Stimulated activated CD8-positive, alpha-beta memory T cell treated with anti-CD3 and anti-CD28 coated beads, Interleukin-4, amount 100 ng/mL, for 4 hours (primary cell): ENCODE measurements at places on chromosomes 12 and 14.
A peak's percentile ranks its signal among the peaks of the same experiment; 100 is the strongest.

- DNase-seq, result no peak
These were observed 26.4 kb downstream of the SPIC start for GRCh38 chr12:101501410-101501995.

DNA sequence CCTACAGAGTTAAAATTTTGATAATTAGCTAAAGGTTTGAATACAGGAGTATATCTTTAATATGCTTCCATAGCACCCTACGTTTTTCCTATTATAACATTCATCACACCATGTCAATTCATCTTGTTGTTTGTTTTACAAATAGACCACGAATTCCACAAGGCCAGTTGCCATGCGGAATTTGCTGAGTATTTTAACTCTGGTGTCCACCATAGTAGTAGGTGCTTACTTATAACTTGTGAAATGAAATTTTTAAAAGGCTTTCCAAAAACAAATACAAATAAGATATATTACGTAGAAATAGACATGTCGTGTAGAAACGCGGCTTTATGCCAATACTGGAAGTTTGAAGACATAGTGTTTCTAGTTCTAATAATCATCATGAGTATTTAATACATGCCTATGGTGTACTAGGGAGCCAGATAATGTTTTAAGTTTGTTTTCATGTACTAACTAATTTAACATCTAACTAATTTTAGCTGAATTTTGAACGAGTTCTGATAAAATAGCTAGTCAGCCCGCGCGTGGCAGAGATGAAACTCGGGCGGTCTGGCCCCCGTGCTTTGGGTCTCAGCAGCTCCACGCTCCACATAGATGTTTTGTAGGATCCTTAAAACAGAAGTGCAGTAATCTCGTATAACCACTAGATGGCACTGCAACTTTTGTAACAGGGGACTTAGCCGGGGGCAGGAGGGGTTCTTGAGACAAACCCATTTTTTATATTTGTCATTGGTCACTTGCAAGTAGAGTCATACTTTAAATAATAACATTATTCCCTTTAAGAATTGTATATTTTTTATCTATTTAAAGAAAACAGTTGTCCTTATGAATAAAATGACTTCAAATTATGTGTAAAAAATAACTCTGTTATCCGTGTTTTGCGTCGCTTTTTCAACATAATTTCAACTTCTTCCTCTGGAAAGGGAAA is 10.2 kb downstream of the CD69 start:
- peak; percentile 37 for DNase-seq

DNA sequence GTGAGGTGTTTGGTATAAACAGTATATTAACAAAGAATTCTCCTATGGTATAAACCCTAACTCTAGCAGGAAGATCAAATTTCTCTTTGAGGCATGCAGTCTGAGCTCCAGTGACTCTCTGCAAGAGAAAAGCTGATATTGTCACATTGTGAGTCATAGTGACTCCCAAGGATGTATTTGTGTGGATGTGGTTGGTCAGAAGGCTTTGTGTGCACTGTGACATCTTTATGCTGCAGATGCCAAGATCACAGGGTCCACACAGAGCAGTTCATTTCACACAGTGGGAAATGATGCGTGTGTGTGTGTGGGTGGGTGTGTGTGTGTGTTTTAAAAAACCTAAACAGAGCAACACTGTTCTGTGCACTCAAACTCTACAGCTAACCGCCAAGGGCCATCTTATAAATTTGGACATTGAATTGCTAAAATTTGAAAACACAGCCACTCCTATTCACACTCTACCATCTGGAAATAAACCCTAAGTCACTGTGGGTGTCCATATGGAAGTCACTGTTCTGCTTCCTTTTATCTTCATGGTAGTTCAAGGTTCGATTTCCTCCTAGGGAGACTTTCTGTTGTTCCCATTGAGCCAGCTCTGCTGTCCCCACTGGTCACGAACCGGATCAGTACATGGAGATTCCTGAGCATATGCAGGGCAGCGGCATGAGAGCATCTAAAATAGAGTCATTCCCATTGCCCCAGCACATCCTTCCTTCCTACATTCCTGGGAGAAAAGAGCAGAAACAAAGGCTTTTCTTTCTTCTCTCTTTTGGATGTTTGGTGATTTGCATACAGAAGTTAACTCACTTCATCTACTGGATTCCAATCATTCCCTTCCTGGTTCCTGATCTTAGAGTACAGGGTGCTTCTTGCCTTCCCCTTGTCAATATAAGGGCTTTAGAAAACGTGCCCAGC is 727.6 kb downstream of the DIO2 start:
- no peak for DNase-seq

DNA sequence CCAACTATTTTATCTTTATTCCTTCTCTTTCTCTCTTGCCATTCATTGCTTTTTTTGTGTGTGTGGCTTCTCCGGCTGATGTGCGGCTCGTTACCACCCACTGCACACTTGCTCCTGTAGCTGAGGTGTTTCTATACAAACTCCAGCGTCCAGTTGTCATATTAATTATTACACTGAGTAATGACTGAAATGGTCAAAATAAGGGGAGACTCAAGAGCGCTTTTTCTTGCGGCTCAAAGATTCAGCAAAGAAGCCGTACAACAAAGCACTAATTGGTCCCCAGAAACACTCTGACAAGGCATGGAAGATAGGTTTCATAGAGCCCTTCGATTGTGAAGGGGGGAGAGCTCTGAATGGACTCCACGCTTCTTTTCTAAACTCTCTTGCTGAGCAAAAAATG is 5.6 kb upstream of the ASCL1 start:
- DNase-seq, result no peak

DNA sequence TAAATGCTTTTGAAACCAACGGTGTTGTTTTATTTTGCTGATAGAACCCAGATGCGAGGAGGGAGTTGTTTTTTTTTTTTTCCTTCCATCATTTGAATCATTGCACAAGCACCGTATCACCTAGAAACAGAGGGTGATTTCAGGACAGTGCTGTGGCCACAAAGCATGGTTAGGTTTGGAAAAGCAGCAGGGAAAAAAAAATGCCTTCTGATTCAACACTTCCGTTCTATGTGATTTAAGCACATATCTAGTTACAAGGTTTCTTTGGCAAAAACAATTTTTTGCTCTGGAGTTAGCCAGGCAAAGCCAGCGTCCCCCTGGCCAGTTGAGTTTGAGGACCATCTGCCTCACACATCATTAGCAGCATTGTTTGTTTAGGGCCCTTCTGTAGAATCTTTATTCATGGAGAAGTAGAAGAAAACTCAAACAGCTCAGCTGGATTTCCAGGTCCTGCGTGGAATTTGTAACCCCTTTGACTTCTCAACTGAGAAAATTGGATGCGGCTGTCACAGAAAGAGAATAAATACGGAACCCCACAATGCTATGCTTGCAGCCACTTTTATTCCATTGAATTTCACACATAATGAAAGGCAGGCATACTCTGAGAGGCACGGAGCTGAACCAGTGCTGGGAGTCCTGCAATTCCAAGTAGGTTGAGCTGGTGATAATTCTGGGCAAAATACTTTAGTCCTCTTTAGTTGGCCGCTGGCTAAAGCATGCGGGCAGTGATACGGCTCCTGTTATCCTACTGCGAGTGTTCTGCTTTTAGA is 17.0 kb upstream of the WNT5B start:
- DNase-seq, result no peak

DNA sequence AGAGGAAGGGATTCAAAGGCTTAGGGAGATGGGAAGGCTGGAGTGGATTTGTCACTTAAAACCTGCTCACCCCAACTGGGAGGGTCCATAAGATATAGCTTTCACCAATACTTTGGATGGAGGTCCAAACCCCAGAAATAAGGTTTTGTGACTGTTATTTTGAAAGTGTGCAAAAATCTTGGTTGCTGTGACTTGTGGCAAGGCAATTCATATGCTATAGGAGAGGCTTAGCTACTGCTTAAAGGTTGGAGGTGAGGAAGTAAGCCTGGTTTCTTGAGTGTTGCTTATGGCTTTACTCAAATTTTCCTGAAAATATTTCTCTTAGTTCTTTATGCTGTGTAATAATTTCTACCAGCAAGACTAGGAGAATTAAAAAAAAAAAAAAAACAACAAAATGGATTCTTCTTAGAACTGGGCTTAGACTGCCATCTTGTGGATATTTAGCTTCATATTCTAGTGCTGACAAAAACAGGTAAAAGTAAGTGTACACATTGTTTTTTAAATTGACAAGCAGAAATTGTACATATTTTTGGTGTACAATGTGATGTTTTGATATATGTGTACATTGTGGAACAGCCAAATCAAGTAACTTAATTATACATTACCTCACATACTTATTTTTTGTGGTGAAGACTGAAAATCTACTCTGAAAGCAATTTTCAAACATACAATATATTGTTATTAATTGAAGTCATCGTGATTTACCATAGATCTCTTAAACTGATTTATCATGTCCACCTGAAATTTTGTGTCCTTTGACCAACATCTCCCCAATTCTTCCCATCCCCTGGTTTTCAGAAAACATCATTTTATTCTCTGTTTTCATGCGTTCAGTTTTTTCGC is 23.0 kb downstream of the PDE6H start:
- no peak for DNase-seq

DNA sequence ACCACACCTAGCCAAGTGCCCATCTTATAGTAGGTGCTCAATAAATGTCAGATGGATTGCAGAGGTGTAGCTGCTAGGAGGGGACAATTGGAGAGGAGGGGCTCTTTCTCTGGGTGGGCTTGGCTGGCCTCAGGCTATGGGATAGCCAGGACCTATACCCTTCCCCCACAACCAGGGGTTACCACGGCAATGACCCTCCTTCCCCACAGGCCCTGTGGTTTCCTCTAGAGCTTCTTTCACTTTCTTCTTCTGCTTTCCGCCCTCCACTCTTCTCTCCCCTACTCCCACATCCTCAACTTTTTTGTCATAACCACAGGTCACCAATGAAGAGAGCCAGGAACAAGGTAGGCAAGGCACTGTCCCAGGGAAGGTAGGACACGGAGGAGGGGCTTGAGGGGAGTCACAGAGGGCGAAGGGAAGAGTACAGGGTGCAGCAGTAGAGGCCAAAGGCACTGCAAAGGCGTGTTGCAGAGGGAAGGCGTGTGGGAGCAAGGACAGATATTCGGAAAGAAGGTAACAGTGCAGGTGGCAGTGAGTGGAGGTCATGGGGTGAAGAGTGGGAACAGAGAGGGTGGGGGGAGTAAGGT is 1.9 kb upstream of the ITGB7 start:
- no peak for DNase-seq

GRCh38 chr12:69578283-69578682 is 7.0 kb upstream of the CCT2 start:
- DNase-seq, result no peak

DNA sequence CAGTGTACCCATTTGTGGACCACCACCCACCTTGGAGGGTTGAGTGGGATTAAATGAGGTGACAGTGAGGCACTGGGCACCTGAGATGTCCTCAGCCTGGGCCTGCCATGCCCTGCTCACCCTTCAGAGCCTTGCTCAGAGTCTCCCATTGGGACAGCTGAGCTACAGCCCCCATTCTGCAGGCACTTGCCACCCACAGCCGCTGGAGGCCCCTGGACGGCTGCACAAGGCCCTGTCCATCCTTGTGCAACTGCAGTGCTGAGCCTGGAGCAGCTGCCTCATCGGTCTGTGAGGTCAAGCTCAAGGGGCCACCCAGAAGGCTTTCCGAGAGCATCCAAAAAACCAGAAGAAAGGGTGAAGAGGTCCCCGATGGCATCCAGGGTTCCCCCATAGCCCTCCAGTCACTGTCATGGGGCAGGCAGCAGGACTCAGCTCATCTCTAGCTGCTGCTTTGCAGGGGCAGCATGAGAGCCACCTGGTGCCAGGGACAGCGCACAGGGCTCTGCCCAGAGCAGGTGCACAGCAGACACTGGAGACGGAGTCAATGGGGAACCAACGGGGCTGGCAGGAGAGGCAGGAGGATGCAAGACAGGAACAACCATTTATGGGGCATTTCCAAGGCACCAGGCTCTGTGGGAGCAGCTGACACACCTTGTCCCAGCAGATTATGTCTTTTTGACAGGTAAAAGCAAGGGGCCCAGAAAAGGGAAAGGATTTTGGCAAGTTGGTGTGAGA is 84.6 kb downstream of the ARL6IP4 start:
- no peak for DNase-seq

DNA sequence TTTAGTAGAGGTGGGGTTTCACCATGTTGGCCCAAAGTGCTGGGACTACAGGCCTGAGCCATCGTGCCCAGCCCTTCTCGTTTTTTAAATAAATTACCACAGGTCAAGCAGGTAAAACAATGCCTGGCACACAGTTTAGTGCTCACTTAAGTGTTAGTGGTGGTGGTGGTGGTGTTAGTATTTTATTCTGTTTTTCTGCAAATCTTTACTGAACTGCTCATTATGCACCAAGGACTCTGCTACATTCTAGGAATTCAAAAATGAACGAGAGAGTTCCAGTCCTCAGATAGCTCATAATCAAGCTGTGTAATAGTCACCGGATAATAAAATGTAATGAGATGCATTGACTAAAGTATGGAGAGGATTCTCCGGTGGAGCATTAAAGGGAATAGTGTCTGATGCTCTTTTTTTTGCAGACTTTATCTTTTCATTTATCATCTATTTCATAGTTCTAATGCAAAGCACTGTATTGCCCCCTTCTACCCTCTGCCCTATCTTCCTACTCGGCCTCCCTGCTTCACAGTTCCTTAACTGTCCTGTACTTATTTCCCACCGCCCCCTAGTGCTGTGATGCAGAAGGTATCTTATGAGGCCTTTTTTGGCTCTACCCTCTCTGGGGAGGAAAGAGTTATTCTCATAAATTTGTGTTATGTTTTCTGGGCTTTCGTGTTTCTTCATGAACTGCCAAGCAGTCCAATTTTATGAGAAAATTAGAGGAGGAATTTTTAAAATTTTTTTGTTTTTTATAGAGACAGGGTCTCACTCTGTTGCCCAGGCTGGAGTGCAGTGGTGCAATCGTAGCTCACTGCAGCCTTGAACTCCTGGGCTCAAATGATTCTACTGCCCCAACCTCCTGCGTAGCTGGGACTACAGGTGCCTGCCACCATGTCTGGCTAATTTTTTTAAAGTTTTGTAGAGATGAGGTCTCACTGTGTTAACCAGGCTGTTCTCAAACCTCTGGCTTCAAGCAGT is 1.0 kb downstream of the ITFG2 start:
- no peak for DNase-seq

DNA sequence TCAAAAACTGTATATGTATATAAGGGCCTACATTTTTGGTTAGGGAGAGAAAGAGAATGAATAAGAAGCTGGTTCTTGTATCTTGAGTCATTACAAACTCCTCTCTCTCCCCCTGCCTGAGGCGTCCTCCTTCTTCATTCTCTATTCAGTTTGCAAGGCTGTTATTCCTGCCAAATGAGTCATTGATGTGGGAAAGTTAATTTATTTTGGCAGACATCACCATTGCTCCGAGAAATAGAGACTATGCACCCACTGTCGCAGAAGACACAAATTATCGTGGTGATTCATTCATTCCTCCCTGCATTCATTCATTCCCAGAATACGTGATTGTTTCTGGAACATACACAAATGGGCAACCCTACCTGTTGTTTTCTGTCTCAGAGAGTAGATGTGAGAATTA is 112.5 kb upstream of the MED13L start:
- no peak for DNase-seq

DNA sequence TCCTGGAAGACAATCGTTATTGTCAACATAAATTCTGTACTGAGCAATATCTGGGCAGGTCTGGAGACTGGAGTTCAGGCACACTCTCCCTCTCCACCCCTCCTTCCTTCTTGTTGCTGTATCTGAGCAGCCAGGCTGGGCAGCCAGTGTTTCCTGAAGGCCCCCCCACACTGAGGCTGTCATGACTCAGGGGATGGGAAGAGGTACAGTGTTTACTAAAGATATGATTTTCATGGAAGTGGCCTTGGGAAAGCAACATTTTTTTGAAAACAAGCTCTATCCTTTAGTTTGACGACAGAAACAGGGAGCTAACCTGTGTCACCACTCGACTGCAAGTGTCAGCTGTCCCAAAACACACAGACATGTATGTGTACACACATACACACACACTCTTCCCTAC is 1485.4 kb upstream of the TMEM132C start:
- DNase-seq, result no peak
